ENCODE measurements at places on chromosomes 5 and 9.
A peak's percentile ranks its signal among the peaks of the same experiment; 100 is the strongest.

DNA sequence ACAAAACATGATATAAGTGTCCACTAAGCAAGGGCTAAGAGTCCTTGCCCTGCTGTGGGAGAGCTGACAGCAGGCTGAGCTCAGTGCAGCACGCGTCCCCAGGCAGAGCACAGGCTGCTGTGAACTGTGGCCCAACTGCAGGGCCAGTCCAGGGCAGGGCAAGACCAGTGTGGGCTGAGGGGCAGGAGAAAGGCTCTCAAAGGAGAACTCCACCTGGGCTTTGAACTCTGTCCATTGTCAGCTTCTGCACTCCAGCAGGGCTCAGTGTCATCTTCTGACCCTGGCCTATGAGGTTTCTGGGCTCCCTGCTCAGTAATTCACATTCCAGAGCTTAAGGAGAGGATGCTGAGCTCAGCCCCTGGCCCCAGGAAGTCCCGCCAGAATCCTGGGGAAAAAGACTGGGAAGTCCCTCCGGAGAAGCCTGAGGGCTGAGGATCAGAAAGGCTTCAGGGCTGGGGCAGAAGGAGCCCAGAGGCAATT is 37.4 kb downstream of the LHFPL2 start:
- no peak for DNase-seq

GRCh38 chr5:156486394-156487238 is 159.7 kb downstream of the SGCD start:
- DNase-seq: no peak

DNA sequence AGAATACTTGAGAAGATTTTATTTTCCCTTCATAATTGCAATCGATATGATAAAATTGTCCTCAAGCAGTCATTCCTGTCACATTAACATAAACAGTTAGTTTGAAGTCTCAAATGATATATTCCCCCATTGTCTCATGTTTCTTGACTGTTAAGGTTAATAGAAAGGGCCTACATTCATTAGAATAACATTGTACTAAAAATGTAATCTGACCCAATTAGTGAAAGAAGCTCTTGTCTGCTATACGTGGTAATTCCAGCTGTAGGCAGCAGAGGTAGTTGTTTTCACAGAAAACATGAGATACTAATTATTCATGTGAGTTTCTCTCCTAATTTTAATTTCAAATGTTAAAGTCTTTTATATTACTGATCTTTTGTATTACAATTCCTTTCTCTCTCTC is 25.9 kb upstream of the AP3B1 start:
- peak; percentile 62 for DNase-seq

- DNase-seq: no peak
Observed at GRCh38 chr9:100698945-100699344, 121.1 kb downstream of the CAVIN4 start.

- DNase-seq: no peak
Observed at GRCh38 chr5:77218263-77218662, 7.8 kb downstream of the PDE8B start.

- no peak for DNase-seq
Observed at GRCh38 chr5:82601077-82601476, 322.9 kb upstream of the RPS23 start.

DNA sequence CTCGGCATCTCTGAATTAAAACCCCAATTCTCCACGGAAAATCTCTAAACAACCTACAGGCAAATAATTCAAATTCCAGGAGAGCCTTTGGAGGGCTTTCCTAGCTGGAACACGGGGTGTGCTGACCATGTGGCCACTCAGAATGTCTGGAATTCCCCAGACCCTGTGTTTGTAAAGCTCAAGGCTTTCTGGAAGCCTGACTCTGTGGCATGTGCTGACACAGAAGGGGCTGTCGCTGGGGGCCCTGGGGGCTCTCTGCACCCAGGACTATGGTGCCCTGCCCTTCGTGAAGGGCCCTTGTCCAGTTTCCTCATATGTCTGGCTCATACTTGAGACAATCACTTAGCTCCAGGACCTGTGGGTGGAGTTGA is 29.0 kb upstream of the BOD1 start:
- DNase-seq: peak; percentile 69

DNA sequence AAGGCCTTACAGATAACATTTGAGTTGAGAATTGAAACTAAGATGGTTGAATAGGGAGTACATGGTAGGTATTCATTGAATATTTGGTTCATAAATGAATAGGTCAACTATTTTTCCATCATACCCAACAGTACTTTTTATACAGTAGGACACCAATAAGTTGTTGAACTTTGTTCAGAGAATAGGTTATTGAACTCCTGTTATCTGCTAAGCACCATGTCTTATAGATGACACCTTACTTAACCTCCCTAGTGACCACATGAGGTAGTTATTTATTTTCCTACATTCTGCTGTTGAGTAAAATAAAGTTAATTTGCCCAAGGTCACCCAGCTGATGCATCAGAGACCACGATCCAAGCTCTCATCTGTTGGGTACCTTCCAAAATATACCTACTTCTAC is 49.6 kb upstream of the ATP10B start:
- no peak for DNase-seq

DNA sequence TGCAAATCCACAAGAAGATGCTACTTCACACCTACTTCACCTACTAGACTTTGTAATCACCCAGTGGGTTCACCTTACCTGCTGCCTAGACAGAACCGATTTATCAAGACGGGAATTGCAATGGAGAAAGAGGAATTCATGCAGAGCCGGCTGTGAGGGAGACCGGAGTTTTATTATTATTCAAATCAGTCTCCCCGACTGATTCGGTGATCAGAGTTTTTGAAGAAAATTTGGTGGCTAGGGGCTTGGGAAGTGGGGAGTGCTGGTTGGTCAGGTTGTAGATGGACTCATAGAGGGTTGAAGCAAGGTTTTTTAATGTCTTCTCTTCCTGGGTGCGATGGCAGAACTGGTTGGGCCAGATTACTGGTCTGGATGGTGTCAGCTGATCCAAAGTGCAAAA is 23.4 kb downstream of the SFXN1 start:
- DNase-seq: no peak

DNA sequence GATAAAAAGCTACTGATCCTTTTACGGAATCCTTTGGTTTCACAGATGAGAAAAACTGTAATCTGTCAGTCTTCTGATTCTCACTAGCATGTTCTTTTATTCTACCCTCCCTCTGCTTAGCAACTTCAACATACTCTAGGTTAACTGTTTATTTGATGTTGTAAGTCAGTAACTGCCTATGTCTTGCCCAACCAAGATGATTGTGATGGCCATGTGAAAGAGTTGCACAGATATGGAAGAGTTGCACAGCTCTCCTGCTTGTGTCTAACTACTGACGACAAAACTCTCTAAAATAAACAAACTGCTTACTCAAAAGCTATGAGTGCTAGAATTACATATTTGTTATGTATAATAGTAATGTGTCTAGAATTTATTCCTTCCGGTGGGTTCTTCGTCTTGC is 227.3 kb upstream of the DAB2 start:
- DNase-seq: peak; percentile 16

- DNase-seq: peak; percentile 47
Observed at GRCh38 chr9:114114364-114114763, 15.3 kb upstream of the KIF12 start.

DNA sequence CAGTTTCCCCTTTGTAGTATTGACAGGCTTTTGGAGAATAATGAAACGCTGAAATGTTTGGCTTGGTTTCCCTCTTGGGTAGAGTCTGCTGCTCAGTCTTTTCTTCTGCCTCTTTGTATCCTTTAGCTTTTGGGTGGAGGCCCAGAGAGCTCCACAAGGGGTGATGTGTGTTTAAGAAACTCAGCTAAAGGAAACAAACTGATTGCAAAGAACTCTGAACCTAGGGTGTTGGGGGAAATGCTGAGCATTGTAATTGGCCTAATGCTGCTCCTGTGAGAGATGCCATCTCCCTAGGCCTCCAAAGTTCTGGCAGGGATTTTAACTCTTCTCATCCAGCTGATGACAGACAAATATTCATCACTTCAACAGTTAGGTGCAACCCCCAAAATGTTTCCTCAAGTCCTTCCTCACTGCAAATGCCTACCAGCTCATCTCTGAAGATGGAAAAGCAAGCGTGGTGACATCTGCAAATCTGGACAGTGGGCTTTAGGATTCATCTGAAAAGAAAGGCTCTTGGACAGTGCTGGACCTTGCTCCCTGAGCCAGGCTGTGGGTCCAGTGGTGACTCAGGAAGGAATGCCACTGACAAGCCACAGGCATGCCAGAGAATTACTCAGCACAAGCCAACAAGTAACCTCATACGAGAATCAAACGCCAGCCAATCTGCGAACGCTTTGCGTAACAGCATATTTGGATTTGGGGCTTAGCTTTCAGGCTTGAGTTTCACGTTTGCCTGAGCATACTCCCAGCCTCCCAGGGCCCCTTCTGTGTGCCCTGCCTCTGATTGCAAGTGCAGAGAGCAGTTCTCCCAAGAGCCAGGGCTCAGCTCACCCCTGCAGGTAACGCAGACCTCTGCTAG is 30.5 kb upstream of the ZSWIM6 start:
- DNase-seq: peak; percentile 100

DNA sequence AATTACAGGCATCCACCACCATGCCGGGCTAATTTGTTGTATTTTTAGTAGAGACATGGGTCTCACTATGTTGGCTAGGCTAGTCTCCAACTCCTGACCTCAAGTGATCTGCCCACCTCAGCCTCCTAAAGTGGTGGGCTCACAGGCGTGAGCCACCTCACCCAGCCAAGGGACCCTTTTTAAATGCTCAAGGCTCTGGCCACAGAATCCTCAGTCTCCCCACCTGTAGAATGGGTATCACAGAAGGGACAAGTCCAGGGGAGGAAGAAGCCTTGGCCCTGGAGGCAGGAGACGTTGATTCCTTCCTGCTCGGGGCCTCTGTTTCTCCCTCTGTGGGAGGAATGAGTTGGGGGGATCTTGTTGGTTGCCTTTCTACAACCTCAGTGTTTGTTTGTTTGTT is 45.7 kb downstream of the GTF3C4 start:
- DNase-seq: no peak

DNA sequence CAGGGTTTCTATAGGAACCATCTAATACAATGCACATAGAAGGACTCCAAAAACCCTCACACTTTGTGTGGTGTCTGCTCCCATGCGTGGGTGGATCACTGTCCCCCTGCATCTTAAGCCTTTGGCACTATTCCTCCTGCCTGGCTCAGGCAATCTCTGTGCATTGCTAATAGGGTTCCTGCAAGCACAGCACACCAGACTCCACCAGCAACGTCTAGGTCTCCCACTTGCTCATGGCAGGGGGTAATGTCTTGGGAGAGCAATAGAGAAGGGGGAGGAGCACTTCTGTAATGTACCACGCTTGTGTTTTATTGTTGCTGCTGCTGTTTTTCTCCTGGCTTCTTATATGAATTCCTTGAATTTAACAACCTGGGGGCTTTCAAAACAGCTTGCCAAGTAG is 182.6 kb upstream of the GLRA1 start:
- DNase-seq: no peak

GRCh38 chr5:151718153-151718552 is 31.4 kb upstream of the SPARC start:
- DNase-seq: peak; percentile 61

DNA sequence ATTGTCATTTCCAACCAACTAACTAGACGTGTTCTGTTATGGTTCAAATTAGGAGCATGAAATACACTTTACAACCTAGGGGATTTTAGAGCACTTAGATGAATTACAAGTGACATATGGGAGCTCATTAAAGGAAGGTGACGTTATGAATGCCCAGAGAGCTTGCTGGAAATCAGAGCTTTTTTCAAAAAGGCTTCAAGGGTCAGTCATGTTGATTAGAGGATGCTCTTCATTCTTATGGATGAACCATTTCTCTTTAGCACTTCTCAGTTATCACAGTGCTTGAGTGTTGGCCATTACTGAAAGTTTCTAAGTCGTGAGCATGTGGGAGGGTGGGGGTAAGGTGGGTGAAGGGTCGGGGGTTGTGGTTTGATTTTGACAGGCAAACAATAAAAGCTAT is 1245.5 kb upstream of the DMAC1 start:
- no peak for DNase-seq

- DNase-seq: peak; percentile 80
Observed at GRCh38 chr9:113154471-113154870, 3.7 kb downstream of the SLC31A2 start.

DNA sequence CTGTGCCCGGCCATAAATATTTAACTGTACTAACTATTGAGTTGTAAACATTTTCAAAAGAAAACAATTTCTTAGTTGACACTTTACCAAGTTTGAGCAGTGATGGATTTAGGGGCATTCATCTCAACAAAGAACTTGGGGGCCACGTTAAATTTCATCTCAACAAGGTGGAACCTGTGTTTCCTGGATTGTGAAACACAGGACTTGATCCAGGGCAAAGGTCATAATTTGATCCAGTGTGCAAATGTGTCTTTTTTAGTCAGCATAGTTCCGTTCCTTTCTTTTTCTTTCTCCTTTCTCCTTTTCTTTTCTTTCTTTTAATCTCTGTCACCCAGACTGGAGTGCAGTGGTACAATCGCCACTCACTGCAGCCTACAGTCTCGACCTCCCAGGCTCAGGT is 3.1 kb downstream of the GFRA3 start:
- DNase-seq: no peak

- DNase-seq: peak; percentile 32
Observed at GRCh38 chr5:54251981-54252380, 58.4 kb downstream of the ARL15 start.

GRCh38 chr9:124320062-124320973 is 62.6 kb downstream of the NEK6 start:
- peak; percentile 68 for DNase-seq

DNA sequence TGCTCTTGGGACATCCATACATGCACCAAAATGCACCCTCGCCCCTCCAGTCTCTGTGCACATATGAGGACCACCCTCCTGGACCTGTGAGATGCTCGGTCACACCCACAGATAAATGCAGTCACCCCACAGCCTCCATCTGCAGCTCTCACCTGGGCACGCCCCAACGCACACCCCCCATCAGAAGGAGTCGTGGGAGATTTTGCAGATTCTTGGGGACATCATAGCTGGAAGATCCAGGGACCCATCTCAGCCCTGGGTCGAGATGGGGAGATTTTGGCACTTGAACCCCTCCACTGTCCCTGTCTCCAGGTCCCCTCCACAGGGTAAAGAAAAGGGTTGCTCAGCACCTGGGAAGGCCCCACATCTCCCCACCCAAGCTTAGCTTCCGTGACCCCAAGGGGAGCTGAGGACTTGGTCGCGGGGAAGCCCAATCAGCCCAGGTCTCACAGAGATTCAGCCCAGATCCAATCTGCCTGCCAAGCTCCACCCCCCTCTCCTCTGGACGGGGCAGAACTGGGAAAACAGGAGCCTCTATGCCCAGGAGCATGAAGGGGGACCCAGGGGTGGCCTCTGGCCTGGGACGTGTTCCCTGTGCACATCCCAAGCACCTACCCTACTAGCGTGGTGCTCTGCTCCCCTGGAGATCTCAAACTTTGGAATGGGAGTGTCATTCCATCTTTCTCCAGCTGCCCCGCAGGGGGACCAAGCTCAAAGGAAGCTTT is 89.2 kb upstream of the LMX1B start:
- DNase-seq: no peak

- DNase-seq: no peak
Observed at GRCh38 chr5:77636641-77637169, 1.8 kb downstream of the OTP start.

DNA sequence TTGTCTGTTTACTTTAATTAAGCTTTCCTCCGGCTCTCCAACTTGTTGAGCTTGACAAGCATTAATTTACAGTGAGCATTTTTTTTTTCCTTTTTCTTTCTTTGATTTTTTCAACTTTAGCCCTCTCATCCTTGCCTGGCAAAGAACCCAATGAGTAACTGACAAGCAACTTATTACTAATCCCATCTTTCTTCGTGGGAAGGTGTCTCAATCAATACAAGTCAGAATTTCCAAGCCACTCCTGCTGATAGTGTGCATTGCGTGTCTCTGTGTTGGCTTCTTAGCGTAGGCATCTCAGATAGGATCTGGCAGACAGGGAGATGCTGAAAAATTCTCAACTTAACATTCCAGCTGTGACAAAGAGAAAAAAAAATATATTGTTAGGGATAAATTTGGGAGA is 527.7 kb upstream of the WWC1 start:
- DNase-seq: peak; percentile 96
